NCI-H1105 (cell line): ENCODE measurements at places on chromosomes 12 and 14.

GRCh38 chr14:50047274-50047676 lies 69.1 kb downstream of the VCPKMT start:
- no peak for DNase-seq

DNA sequence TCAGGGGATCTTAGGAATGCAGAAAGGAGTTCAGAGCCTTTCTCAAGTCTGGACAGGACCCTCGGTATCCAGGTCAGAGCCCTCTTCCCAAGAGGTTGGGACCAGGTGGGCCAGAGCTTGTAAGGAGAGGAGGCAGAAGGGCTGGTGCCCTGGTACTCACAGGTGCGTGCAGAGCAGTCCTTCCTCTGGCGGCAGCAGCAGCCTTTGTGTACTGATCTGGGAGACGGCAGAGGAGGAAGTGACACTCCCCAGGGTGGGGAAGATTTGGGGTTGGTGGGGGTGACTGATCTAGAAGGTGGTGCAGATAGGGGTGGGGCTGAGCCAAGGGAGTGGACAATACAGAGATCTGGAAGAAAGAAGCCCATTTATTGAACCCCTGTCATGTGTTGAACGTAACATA lies at the start of gene ITGB7:
ITGB7 (minus strand) TSS at position 210 of the 400 bp plus-strand sequence. CDS start 6,808 bp downstream, outside the sequence.
- no peak for DNase-seq

- no peak for DNase-seq
Observed at GRCh38 chr12:122079033-122079531, 526 bp downstream of the MLXIP start.

- DNase-seq, result no peak
Observed at GRCh38 chr12:64187794-64188193, 34.3 kb downstream of the KICS2 start.

DNA sequence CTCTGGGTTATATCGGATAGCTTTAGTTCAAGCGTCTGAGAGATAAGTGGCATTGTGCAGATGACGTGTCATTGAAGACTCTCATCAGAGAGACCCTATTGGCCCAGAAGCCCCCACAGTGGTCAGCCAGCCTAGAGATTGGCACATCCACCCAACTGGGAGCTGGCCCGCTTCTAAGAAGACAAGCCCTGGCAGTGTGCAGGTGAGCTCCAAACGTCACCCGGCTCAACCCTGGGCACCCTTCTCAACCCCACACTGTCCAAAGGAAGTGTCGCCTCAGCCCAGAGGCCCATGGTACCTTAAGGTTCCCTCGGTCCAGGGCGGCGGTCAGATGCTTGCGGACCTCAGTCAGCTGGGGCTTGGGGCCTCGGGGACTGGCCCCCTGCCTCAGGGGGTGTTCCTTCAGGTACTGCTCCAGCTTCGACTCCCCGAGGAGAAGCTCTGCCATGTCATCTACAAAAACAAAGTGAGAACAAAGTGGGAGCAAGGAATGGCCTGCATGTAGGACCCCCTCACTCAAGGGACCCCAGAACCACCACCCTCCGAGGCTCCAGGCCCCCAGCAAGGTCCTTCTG lies 30.3 kb downstream of the TTC7B start:
- DNase-seq, result no peak

- DNase-seq, result peak; percentile 37
Observed at GRCh38 chr12:49187184-49187583, 1.7 kb downstream of the TUBA1A start.

- peak; percentile 58 for DNase-seq
Observed at GRCh38 chr12:10722905-10723746, at the start of gene YBX3. YBX3 (minus strand) TSS chr12:10723323; CDS start chr12:10723111, 212 bp downstream.

DNA sequence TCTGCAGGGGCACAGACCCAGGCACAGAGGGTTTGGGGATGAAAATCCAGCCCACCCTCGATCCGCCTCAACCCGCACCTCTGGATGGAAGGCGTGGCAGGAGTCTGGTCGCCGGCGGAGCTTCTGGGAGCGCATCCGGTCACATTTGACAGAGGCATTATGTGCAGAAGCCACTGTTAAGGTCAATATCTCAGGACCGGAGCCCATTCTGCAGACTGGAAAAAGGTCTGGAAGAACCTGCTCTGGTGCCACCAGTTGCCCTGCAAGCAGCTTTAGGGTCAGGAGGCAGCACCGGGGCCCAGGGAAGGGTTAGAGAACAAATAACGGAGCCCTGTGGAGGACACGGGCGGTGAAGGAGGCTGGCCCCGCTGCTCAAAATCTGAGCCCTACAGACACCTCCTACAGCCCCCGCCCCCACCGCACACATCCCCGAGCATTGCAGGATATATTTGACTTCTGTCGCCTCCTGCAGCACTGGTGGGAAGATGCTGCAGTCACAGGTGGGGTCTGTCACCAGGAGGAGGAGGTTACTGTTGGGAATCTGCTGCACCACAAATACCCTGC lies 25.1 kb upstream of the LRTM2 start:
- DNase-seq, result no peak

DNA sequence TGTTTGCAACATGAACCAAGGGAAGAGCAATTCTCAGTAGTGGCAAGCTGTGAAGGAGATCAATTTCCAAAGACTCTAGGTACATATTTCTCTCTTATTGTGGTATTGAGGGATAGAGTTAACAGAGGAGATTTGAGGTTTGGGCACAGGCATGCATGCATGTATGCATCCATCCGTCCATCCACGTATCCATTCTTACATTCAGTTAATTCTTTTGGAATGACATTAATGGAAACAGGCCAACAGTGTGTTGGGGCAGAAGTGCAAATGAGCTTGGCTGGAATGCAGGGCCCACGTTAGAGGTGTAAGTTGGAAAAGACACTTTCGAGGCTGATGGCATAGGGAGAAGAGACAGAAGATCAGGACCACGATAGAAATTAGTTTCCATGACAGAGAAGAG lies 216.9 kb upstream of the PELI2 start:
- DNase-seq, result no peak

GRCh38 chr14:55467307-55467706 lies 26.9 kb upstream of the TBPL2 start:
- DNase-seq, result no peak

- DNase-seq, result peak; percentile 88
Observed at GRCh38 chr14:51873221-51873893, 12.9 kb downstream of the GNG2 start.

GRCh38 chr14:56059054-56059453 lies 59.2 kb upstream of the PELI2 start:
- DNase-seq, result no peak

DNA sequence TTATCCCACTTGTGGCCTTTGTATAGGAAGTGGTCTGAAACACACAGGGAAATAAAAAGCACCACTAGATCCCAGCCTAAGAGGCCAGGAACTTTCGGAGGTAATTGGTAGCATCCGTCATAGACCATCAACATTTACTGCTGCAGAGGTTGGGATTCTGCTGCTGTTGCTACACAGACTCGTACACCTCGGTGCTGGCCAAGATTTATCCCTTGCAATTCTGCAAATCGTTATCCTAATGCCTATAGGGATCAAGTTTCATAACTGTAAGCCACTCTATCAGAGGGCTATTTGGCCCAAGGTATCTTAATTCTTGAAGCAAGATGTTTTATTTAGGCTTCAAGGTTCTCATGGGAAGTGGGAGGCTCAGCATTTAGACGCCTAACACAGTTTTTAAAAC lies 913.6 kb downstream of the GALC start:
- peak; percentile 90 for DNase-seq

DNA sequence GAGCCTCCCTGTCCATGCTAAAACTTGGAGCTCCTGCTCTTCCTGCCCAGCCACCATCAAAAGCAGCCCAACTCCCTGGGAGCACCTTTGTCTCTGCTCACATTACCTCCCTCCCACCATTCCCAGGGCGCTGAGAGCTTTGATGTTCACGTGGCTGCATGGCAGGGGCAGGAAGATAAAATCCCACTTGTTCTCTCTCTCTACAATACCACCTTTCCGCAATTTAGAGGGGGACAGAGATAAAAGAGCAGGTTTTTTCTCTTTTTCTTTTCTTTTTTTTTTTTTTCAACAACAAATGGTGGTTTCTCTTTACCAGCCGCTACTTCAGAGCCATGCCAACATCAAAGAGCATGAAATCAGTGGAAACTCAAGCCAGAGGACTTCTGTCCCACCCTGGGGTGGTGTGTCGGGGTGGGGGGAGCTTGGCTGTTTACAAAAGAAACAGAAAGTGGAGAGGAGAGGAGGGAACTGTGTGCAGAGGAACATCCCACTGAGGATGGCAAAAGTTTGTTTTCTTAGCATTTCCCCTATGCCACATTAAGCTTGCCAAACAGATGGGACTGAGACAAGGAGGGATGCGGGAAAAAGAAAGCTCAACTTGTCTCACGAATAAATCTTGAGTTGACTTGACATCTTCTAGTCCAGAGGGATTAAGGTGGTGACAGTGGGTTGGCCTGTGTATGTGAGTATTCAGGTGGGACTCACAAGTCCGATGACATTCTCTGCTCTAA lies 103.7 kb upstream of the NUDT4 start:
- no peak for DNase-seq

- no peak for DNase-seq
Observed at GRCh38 chr12:30635385-30635784, 60.3 kb downstream of the IPO8 start.

GRCh38 chr14:76950055-76951020 lies 78.2 kb downstream of the IRF2BPL start:
- DNase-seq, result no peak

DNA sequence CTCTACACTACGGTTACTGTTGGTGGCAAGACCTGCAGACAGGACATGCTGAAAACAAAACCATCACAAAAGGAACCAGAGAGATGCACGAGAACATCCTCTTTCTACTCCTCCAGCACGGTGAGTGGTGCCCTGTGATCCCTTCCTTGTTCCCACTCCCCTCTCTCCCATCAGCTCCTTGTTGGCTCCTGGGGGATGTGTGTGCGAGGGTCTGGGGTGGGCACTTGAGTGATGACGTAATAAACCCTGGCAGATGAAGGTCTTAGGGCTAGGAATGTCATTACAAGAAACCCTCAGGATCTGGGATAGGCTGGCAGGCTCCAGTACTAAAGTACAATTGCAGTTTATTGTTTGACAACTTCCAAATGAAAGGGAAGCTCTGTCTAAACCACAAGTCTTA lies 261.5 kb downstream of the FOXN3 start:
- no peak for DNase-seq

- no peak for DNase-seq
Observed at GRCh38 chr12:111368291-111368787, 556 bp downstream of the PHETA1 start.

DNA sequence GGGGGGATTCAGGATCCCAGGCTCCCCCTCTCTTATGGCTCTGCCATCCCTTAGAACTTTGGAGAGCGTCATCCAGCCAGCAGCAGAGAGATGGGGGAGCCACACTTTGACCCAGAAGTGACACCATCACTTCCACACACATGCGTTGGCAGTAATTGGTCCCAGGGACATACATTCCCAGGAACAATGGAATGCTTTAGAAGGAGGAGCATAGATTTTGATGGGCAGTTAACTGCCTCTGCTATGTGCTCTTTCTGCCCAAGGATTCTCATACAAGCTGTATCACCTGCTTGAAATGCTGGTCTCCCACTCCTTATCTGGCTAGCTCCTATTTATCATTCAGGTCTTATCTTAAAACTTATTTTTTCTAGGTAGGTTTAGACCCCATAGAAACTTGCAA lies 109.0 kb upstream of the RPH3A start:
- DNase-seq, result no peak

DNA sequence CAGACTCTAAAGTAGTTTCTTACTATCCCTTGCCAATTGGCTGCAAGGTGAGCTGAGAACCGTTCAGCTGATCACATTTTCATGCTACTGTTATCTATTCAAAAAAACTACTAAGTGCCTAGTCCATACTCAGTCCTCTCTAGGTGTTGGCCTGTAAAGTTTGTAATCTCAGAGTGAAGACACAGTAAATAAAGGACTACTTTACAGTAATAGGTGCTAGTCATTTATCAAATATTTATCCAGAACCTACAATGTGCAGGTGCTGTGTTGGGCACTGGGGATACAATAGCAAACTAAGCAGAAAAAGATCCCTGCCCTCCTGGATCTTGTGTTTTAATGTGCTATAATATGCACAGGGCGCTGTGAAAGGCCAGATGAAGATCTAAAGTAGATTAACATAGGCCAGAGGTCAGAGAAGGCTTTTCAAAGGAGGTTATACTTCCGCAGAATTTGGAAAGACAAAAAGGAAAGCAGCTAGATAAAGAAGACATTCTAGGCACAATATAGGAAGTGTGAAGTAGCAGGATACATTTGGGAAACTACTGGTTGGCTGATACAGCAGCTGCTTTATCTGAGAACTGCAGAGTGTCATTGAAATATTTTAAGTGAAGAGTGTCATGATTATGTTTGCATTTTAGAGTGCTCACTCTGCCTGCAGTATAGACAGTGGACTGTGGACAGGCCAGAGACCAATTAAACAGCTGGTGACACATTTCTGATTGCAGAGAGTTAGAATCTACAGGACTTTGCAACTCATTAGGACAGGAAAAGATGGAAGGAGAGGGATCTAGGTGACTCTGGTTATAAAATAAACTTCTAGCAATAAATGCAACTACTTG lies 8.0 kb upstream of the ACTR10 start:
- no peak for DNase-seq

GRCh38 chr12:94942663-94943062 lies 60.8 kb downstream of the NDUFA12 start:
- no peak for DNase-seq

DNA sequence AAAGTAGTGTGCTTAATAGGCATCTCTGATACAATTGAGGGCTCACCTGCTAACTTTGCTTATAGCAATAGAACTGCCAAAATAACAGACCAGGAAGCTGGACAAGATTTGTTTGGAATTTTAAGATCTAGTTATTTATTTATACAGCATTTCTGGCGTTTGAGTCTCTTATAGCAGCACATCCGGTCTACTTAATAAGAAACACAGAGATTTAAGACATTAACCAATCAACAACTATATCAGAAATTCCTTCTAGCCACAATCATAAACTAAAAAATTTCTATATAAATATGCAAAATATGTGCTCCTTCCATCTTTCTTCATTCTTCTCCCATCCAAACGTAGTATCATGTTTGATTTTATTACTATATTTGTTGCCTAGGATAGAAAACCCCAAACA lies 2.6 kb downstream of the RTN1 start:
- DNase-seq, result no peak

DNA sequence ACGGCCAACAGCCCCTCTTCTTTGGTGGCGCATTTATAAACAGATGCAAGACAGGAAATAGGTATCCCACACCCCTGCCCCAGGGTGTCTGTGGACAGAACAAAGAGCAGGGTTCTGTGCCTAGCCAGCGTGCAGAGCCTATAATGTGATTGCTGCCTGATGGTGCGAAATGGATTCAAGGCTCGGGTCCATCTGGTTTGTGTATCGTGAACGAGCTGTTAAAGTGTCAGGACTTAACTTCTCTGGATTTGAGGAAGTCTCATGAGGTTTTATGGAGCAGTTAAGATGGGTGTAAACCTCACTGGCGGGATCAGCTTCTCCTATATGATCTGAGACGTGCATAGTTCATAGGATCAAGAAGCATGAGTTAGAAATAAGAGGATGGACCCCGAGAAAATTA lies 388.7 kb upstream of the TBX3 start:
- DNase-seq, result no peak

DNA sequence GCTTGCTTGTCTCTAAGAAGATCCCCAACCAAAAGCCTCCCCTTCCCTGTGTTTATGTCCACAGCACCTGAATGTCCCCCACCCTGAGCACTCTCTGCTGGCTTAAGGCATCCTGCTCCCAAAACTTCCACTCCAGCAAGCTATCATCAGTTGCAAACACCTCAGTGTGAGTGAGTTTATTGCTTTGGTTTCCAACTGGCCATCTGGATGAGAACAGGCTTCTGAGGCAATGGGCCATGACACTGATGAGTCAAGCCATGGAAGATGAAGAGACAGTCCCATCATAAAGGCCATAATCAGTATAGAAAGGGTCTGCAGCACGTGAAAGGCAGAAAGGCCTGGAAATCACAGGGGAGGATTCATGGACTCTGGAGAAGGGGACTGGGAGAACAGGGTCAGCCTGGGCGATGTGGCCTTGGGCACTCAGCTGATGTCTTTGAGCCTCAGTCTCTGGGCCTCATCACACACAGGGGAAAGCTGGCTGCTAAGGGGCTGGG lies 12.8 kb downstream of the CMKLR1 start:
- DNase-seq, result no peak
